ENCODE measurements at places on chromosomes 11 and 22.
A peak's percentile ranks its signal among the peaks of the same experiment; 100 is the strongest.

DNA sequence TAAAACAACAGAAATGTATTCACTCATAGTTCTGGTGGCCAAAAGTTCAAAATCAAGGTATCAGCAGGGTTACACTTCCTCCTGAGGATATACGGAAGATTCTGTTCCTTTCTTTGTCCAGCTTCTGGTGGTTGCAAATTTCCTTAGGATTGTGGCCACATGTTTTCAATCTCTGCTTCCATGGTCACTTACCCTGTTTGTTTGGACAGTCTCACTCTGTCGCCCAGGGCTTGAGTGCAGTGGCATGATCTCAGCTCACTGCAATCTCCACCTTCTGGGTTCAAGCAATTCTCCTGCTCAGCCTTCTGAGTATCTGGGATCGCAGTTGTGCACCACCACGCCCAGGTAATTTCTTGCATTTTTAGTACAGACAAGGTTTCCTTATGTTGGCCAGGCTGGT, 534.3 kb downstream of the KCNA4 start:
- no peak for DNase-seq

- no peak for DNase-seq
Measured at GRCh38 chr11:2475136-2475918, 30.5 kb downstream of the KCNQ1 start.

GRCh38 chr11:86192519-86193257, 51.9 kb upstream of the EED start:
- no peak for DNase-seq

- no peak for DNase-seq
Measured at GRCh38 chr11:28704801-28705200, 596.6 kb downstream of the METTL15 start.

DNA sequence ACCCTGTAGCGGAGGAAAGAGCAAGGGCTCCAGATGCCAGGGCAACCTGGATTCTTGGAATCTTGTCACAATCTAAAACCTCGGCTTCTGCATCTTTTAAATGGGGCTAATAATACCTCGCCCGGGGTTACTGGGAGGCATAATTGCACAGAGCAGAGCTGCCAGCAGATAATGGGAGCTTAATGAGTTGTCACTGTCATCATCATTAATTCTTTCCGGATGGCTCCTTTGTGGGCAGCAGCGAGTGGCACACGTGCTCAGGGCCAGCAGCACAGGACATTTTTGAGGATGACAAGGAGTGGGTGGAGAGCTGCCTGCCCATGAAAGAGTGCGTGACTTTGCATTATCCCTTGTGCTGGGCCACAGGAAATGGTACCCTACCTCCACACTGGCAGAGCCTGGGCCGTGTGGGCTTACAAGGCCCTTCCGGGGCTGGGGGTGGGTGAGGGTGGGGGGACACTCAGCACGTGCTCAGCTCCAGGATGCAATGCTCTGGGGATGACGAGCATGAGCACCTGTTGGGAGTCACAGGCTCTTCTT, 5.7 kb downstream of the PDGFB start:
- DNase-seq: no peak

DNA sequence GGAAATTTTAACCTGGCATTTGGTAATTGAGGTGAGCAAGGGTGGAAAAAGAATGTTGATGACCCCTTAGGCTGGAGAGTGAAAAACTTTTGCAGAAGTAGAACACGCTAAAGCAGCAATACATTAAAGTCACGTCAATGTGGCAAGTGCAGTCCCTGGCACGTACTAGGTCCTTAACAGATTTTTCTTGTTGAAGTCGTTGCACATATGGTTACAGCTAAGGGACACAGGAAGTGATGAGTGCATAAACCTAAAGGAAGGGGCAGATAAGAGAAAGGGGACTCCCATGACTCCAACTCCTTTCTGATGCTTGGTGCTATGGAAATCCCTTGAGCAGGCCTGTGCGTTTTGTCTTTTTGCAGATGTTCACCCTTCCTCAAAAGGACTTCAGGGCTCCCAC, 1.2 kb downstream of the ACCS start:
- DNase-seq: no peak

GRCh38 chr22:21102659-21103267, 57.0 kb downstream of the LRRC74B start:
- DNase-seq: peak; percentile 67

GRCh38 chr11:75223954-75224643, 16.5 kb upstream of the TPBGL start:
- DNase-seq: no peak

DNA sequence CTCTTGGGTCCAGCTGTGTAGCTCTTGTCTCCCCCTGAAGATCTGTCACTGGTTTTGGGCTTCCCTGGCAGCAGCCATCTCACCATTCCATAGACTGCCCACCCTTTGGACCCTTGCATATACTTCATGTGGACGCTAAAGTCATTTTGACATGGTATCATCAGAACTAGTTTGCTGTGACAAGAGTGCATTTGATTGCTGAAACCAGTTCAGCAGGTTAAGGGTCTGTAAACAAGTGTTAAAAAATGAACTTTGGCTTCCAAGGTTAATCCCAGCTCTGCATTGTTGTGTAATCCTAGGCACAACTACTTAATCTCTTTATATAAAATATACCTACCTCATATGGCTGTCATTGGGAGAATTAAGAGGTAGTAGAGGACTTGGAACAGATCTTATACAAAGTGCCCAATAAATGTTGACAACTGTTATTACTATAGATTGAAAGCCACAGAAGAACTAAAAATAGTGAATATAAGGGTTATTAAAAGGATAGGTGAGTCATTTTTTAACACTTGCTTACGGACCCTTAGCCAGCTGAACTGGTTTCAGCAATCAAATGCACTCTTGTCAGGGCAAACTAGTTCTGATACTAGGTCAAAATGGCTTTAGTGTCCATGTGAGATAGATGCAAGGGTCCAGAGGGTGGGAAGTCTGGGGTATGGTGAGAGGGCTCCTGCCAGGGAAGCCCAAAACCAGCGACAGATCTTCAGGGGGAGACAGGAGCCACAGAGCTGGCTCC, 29.4 kb downstream of the CCDC90B start:
- no peak for DNase-seq

- DNase-seq: no peak
Measured at GRCh38 chr11:32198053-32198452, 107.2 kb downstream of the RCN1 start.

DNA sequence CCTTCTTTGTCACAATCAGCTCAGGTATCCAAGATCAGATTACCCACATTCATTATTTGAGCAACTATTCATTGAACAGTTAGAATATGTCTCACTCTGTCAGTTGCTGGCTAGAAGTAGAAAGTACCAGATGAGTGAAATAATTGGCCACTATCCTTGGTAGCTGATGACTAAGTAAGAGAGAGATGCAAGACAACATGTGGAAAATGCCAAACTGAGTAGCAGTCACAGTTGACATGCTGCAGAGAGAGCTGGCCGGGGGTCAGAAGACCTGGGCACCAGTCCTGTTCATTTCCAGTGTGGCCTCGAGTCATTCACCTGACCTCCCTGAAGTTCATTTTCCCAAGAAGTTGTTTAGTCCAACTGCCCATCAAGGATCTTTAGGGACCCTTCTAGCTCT, 22.5 kb upstream of the SMIM35 start:
- no peak for DNase-seq

DNA sequence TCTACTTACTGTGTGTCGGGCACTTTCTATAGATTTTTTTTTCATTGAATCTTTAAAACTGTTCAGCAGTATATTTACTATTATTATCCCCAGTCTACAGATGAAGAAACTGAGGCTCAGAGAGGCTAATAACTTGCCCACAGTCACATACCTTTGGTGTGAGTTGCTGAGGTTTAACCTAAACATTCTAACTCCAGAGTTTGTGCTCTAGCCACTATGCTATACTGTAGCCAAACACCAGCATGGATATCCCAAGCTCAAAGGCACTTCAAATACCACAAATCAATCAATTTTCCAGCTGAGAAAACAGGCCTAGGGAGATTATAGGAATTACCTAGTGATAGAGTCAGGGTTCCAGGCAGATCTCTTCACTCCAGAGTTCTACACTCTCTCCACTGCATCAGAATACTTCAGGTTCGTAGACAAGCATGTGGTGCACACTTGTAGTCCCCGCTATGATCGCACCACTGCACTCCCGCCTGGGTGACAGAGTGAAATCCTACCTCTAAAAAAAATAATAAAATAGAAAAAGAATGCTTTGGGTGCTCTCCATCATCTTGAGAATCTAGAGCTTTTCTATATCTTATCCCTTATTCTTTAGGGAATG, 20.4 kb upstream of the UPB1 start:
- no peak for DNase-seq

GRCh38 chr22:36022162-36022561, 6.5 kb downstream of the RBFOX2 start:
- DNase-seq: no peak

- no peak for DNase-seq
Measured at GRCh38 chr11:106727256-106727655, 291.0 kb downstream of the GUCY1A2 start.

- no peak for DNase-seq
Measured at GRCh38 chr11:11072067-11072466, 214.2 kb upstream of the ZBED5 start.

DNA sequence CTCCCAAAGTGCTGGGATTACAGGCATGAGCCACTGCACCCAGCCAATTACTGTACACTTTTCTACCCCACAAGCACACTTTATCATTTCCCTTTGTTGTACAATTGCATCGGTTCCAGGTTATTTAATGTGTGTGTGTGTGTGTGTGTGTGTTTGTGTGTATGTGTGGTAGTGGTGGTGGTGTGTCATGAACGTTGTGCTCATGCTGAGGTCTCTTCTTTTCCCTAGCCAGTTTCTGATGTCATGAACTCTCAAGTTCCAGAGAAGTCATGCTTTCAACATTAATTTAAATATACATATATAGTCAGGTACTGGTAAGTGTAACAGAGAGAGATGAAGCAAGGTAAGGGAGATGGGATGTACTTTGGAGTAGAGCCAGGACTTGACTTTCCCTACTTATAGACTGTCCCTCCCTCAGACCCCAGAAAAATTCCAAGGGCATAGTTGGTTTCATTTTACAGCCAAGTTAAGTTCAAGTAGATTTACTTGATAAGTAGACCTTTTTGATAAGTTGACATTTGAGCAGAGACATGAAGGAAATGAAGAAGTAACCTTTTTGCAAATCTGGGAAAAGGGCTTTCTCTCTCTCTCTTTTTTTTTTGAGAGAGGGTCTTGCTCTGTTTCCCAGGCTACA, 42.7 kb downstream of the WEE1 start:
- DNase-seq: no peak

DNA sequence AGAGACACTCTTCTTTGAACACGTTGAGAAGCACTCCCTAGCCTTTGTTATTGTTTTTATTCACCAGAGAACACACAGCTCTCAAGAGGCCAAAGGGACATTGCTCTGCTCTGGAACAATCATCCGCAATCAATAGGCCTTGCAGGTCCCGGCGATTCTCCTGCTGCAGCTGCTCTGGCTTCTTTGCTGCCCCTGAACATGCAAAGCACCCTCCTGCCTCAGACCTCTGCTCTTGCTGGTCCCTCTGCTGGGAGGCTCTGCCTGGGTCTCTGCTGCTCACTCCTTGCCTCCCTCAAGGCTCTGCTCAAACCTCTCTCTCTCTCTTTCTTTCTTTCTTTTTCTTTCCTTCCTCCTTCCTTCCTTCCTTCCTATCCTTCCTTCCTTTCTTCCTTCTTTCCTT, 232.7 kb downstream of the DSCAML1 start:
- no peak for DNase-seq

DNA sequence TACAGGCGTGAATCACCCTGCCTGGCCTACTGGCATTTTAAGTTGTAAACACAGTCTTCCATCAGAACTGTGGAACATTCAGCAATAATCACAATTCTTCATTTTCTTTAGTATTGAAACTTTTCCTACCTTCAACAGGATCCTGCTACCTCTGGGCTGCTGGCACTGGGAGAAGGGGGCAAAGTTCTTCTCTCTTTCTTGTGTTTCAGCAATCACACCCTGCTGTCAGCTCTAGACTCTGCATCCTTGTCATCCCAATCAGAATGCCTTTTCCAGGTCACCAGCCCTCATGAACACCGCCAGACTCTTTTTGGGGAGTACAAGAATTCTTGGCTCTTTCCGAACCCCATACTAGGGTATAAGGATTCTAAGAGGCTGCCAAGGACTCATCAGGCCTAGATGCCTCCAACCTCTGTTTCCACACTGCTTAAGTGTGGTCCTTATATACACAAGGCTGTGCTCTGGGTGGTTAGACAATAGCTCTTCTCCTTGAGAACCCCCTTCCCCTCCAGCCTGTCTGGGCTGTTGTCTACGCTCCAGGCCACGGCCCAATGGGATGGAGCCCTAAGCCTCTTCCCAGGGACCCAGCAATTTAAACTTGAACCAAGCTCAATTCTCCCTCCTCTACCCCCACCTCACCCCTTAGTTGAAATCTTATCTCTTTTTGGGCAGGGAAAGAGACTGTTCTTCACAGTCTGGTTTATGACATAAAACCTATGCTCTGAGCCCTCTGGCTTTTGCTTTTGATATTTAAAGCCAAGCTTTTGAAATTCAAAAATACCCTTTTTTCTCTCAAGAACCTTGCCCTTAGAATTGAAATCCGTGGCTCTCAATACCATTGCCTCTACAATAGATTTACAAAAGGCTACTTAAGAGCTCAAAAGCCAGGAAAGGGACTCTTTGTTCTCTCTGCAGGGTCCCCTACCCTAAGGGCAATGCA, 327.4 kb downstream of the BUD13 start:
- DNase-seq: no peak

DNA sequence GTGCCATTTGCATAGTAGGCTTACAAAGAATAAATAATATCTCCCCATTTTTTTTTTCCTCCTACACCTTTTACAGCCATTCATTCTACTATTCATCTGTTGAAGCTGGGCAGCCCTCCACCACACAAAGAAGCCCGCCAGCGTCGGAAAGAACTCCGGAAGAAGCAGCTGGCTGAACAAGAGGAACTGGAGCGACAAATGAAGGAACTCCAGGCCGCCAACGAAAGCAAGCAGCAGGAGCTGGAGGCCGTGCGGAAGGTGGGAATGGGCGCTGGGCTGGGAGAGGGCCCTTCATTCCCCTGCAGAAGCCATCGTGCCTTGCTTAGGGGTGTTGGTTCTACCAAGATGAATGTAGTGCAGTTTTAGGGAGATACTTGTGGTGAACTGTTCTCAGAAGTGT, 68.6 kb downstream of the SWAP70 start:
- no peak for DNase-seq

- no peak for DNase-seq
Measured at GRCh38 chr22:27748751-27749191, 52.8 kb downstream of the MN1 start.

- DNase-seq: no peak
Measured at GRCh38 chr11:9565822-9566560, 7.5 kb upstream of the WEE1 start.

DNA sequence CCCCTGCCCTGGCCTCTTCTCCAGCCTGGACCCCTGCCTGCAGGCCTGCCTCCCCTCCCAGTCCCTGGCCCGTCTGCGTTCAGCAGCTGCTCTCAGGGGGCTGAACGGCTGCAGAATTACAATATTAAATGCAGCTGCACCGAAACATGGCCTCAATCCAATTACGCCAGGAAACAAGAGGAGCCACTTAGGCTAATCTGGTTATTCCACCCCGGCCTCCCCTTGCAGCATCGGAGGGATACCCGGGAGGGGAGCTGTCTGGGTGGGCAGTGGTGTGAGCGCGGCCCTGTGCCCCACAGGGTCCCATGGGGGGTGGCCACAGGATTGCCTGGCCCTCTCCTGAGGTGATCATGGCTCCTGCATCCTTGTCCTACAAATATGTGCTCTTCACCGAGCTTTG, 42.6 kb downstream of the FLRT1 start:
- no peak for DNase-seq

Data from GM18507 (cell line).